Stimulated activated CD4-positive, alpha-beta T cell treated with anti-CD3 and anti-CD28 coated beads, Interleukin-15, amount 100 ng/mL, for 1 hour (primary cell): ENCODE measurements at places on chromosomes 3 and 15.

DNA sequence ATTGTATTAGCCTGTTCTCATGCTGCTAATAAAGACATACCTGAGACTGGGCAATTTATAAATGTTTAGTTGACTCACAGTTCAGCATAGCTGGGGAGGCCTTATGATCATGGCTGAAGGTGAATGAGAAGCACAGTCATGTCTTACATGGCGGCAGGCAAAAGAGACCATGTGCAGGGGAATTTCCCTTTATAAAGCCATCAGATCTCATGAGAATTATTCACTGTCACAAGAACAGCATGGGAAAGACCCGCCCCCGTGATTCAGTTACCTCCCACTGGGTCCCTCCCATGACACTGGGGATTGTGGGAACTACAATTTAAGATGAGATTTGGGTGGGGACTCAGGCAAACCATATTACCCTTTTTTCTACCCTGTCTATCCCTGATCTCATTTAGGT, 51.5 kb upstream of the MYZAP start:
- DNase-seq, result no peak

DNA sequence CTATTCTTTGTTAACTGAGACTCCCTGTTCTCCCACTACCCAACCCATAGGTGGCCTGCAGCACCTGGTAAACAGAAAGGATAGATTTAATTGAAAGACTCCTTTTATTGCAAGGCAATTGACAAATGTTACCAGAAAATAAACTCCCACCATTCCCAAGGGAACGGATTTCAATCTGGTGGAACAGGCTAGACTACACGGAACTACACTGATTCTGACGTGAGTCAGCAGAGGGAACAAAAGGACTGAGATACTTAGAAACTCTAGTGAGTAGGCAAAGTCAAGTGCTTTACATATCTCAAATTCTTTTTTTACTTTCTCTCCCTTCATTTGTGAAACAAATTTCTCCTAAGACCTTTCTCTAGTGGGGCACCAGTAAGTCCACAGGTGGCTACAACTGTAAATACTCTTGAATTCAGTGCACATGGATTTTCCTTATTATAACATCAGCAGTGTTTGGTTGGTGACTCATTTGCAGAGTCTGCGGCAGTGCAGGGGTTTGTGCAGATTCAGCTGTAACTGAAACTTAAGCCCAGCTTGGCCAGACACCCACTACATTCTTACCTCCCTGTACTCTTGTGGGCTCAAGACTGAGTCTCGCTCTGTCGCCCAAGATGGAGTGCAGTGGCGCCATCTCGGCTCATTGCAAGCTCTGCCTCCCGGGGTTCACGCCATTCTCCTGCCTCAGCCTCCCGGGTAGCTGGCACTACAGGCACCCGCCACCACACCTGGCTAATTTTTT, 34.3 kb upstream of the PLSCR2 start:
- no peak for DNase-seq

GRCh38 chr15:25545017-25545416, 106.2 kb upstream of the UBE3A start:
- DNase-seq, result no peak

DNA sequence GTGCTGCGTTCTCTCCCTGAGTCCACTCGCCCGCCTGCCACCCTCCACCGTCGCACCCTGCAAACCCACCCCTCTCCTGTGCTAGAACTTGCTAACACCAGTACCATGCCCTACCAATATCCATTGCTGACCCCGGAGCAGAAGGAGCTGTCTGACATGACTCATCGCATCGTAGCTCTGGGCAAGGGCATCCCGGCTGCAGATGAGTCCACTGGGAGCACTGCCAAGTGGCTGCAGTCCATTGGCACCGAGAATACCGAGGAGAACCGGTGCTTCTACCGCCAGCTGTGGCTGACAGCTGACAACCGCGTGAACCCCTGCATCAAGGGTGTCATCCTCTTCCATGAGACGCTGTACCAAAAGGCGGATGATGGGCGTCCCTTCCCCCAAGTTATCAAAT, 4.9 kb upstream of the ALAS1 start:
- no peak for DNase-seq

- no peak for DNase-seq
Observed at GRCh38 chr3:101865751-101866509, 16.6 kb downstream of the NFKBIZ start.

GRCh38 chr15:50633653-50634052, 52.9 kb downstream of the TRPM7 start:
- no peak for DNase-seq

DNA sequence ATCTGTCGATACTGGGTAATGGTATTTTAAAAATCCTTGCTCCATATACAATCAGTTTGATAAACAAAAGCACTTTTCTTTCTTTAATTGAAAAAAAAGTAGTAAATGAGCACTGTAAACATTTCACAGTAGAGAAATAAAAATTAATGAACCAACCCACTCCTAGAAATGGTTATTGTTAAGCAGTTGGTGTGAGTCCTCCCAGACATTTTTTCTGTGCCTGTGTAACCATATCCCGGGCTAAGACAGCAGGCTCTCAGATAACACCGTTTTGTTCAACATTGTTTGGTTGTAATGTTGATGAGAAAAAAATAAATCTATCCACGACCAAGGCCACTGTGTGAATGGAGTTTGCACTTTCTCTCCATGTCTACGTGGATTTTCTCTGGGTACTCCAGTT, 42.6 kb downstream of the PXK start:
- DNase-seq, result no peak

GRCh38 chr15:85752491-85752961, 42.2 kb downstream of the KLHL25 start:
- DNase-seq, result no peak

DNA sequence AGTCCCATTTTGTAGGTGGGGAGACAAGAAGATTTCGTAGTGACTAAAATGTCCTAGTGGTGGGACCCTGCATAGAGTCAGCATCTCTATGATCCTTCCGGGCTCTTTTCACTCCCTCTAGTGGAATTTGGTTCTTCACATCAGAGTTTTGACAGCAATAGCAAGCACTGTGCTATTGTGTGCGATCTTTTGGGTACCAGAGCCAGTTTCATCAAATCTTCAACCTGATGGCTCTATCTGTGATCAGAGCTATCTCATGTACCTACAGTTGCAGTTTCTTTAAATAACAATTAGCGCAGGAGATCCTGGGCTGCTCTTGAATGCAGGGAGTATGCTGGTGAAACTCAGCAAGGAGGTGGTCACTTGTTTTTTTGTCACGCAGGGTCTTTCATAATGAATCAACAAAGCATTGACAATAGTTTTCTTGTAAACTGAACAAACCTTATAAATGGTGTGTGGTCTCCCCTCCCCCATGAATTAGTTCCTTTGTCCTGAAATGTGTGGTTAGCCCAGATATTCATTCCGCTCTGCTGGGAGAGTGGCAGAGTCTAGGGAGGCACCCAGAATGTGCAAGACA, 257.2 kb upstream of the SOX2 start:
- no peak for DNase-seq

- DNase-seq, result no peak
Observed at GRCh38 chr3:185340751-185341150, 22.2 kb upstream of the MAP3K13 start.

DNA sequence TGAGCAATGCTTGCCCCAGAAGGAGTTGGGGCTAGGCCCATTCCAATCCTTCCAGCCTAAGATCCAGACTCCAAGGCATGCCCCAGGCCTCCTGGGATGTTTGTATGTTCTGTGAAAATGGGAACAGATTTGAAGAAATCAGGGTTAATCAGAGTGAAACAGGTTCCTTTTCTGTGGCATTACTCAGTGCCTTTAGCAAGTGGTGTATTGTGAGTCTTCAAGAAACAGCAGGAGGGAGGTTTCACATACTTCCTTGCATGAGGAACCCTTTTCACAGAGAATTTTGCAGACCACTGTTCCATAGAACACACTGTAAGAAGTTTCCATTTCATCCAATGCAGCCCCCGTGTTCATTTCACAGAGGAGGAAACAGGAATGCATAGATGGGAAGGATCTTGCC, 8.4 kb upstream of the CDC25A start:
- DNase-seq, result no peak

DNA sequence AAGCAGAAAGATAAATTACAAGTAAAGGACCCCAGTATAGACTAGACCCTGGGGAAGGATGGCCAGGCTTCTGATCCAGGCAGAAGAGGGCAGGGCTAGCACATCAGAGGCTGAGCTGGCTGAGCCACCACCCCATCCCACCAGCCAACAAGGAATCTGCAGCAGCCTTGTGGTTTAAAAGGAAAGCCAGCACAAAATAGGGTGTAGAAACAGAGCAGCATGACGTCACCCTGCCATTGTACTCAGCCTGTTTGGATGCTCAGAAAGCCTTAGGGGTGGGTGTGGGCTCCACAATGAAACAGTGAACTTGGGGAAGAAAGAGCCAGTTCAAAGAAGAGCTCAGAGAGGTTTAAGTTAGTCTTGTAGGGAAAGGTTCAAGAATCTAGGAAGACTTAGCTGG, 28.2 kb downstream of the DUOX1 start:
- no peak for DNase-seq

GRCh38 chr3:108090049-108090700, 656 bp downstream of the CD47 start:
- peak; percentile 22 for DNase-seq

DNA sequence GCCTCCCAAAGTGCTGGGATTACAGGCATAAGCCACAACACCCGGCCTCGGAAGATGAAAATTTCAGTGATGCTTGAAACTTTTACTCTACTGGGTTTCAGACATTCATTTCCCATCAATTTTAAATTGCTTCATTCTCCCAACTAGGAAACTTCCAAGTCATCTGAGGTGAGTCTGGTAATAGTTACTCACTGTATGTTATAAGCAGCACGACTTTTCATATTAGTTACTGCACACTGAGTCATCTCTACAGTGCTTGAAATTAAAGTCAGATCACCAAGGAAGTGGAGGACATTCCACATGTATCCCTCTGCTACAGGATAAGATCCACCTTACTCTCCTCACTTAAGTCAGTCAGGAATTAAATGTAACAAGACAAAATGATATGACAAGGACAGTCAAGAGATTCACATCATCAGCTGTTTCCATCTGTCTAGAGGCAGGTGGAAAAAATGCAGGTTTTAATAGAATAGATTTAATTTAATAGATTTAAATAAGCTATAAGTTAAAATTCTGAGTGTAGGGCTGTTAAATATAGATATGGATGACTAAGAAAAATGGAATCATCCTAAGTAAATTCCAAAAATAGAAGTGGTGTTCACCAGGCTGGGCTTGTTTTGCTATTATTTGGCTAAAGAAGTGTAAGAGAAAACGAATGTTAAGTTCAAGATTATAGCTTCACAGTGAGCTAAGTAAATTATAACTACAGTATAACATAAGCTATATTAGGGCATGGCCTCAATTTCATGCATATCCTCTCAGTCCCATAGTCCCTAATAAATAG, 104.4 kb downstream of the TMCO5A start:
- no peak for DNase-seq

GRCh38 chr3:134908271-134908670, 113.2 kb downstream of the EPHB1 start:
- no peak for DNase-seq

GRCh38 chr15:77795446-77795845, 162.7 kb upstream of the LINGO1 start:
- no peak for DNase-seq

- DNase-seq, result no peak
Observed at GRCh38 chr3:79245284-79246138, 522.3 kb downstream of the ROBO1 start.

- DNase-seq, result no peak
Observed at GRCh38 chr3:45145223-45145622, 955 bp downstream of the CDCP1 start.

DNA sequence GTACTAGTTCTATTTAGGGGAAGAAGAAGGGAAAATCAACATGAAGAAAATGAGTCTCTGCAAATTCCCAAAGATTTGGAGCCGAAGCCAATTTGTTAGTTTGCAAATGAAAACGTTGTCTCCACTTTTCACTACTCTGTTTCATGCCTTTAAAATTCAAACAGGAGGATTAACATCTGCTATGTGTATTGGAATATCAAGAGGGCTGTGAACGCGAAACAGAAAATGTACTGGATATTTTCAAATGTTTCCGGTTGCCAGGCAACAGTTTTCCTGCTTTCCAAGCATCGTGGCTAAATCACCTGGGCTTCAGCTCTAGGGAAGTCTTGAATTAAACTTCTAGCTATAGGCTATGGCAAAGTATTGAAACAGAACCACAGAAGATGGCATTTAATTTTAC, 172.8 kb downstream of the KCNMB2 start:
- DNase-seq, result no peak

DNA sequence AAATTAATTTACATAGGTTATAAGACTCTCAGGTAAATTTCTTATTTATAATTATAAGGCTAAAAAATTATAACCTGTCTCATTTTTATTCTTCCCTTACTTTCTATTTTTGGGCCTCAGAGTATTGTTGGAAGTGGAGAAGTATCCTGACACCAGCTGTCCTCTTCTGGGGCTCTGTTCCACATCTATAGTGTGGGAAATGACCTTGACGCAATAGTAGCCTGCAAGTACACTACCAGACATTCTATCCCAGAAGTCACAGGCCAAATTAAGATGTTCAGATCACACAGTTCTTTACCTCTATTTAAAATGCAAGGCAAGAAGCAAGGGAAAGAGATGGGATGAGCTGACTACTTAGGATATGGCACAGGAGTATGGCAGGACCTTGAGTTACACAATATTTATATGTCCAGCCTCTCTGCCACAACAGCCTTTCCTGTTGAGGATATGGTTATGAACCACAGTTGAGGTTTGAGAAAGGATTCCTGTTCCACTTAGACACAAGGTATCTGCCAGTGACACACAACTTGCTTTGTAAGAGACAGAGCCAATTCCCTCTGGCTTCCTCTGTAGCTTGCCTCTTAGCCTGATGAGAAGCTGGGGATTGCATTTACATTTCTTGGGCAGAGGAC, 158.0 kb upstream of the IL12A start:
- DNase-seq, result no peak

GRCh38 chr3:167996514-167996913, 99.2 kb downstream of the GOLIM4 start:
- DNase-seq, result no peak

GRCh38 chr3:190016966-190017365, 103.7 kb downstream of the P3H2 start:
- no peak for DNase-seq

- DNase-seq, result no peak
Observed at GRCh38 chr3:181735911-181736310, 24.2 kb downstream of the SOX2 start.

GRCh38 chr3:197959891-197960693, at the start of gene LMLN:
LMLN (plus strand) TSS chr3:197960217; CDS start chr3:197960246, 29 bp downstream.
- peak; percentile 95 for DNase-seq
